ENCODE measurements at places on chromosomes 16 and 17.

- DNase-seq, result no peak
These were observed 539 bp downstream of the LRRC45 start for GRCh38 chr17:82023447-82024241.

DNA sequence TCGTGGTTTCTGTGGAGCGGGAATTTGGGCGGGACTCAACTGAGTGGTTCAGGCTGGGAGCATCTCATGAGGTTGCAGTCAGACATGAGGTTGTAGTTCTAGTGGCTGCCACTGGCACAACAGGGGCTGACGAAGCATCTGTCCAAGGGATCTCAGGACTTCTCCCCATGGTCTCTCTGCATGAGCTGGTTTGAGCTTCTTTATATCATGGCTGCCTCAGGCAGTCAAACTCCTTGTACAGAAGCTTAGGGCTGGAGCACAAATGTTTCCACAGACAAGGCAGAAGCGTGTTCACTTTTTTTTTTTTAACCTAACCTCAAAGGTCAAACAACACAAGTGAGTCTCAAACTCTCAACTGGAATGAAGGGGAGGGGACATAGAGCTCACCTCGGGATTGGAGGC is 243.3 kb downstream of the MSI2 start:
- DNase-seq, result no peak

- DNase-seq, result no peak
These were observed 150.1 kb downstream of the RAB11FIP4 start for GRCh38 chr17:31541559-31541958.

DNA sequence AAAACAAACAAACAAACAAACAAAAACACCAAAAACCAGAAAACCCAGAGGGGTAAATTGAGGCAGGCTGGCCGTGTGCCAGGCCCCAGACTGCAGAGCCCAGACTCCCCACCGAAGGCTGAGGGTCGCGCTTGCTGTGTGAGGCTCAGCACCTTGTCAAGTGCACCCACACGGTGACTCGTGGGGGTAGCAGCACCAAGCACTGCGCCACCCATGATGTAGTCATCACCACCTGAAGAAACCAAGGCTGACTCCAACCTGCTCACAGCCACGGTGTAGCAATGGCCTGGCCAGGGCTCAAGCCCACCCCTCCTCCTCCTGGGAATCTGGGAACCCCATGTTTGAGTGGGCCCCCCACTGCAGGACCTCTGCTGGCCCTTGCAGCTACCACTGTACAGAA is 11.9 kb downstream of the MCRIP1 start:
- DNase-seq, result no peak

Data from inflammatory macrophage treated with lipopolysaccharide for 1 hour (primary cell).